T-helper 1 cell (primary cell): ENCODE measurements at places on chromosomes 16 and 17.

DNA sequence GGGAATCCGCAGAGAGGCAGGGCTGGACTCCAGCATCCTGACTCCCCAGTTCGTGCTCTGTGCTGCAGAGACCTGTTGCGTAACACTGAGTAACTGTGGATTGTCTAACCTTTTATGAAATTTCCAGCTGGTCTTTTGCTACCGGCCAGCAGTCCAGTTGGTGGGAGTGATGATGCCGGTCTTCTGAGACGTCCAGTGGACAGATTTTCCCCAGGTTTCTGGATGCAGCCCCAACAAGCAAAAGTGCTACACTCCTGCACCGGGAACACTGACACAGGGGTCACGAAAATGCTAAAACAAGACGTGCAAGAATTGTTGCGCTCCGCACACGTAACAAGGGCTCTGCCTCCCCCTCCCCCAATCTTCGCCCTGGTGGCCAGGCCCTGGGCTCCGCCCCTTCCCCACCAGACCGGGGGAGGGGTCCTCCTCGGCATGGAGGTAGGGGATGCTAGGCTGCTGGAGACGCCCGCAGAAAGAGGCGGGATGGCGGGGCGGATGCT lies 701 bp upstream of the MRC2 start:
- no peak for DNase-seq

DNA sequence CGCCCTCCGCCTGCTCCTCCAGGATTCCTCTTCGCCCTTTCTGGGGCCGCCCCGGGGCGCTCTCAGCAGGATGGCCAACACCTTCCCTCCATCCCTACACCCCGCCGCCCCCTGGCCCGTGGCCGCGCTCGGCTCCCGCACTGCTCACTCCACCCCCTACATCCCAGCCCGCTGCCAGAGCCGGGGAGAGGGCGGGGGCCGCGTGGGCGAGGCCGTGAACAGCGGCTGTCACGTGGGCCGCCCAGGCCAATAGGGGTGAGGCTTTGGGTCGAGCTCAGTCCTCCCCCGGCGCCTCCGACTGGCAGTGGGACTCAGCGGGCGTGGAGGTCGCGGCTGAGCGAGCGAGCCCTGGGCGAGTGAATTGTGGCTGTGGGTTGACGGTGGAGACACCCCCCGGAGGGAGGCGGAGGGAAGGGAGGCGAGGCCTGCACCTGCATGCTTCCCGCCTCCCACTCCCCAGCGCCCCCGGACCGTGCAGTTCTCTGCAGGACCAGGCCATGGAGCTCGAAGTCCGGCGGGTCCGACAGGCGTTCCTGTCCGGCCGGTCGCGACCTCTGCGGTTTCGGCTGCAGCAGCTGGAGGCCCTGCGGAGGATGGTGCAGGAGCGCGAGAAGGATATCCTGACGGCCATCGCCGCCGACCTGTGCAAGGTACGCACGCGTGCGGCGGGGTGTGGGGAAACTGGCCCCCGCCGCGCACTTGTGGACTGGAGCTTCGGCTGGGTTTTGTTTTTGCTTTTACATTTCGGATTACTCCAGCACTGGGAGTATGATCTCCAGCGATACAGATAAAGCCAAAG lies at the start of gene ALDH3A2:
TSS of gene ALDH3A2 (plus strand) at position 277 of the 799 bp plus-strand sequence. CDS start at position 498, 221 bp downstream.
- peak; percentile 91 for DNase-seq

GRCh38 chr16:72649254-72649944 lies 398.5 kb downstream of the ZFHX3 start:
- DNase-seq = no peak

DNA sequence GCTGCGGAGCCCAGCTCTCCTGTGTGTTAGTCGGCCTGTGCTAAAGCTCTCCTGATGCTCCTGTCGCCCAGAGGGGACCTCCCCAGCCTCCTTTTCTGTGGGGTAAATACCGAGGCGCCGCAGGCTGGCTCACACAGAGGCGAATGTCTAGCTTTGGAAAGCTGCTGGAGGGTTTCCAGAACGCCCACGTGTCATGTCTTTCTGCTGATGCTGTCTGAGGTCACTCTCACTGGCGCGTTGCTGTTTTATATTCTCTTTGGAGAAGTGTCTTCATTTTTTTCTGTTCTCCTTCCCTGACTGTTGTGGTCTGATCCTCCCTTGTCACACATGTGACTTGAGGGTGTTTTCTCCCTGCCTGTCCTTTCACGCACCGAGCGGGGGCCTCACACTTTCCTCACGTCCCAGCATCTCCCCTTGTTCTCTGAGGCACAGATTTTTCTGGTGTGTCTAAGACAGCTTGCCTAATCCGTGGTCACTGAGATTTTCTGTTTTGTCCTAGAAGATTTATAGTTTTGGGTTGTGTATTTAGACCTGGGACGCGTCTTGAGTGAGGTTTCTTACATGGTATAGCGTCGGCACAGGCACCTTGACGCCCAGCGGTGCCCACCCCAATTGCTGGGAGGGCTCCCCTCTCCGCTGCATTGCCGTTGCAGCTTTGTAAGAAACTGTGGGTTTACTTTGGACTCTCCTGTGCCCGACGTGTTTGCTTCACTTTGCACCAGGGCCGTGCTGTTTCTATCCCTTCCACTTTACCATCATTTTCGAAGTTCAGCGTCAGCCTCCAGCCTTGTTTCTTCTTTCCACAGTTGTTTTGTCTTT lies 92.1 kb upstream of the ZNF750 start:
- no peak for DNase-seq

GRCh38 chr16:49592546-49593423 lies 219.2 kb downstream of the C16orf78 start:
- no peak for DNase-seq

DNA sequence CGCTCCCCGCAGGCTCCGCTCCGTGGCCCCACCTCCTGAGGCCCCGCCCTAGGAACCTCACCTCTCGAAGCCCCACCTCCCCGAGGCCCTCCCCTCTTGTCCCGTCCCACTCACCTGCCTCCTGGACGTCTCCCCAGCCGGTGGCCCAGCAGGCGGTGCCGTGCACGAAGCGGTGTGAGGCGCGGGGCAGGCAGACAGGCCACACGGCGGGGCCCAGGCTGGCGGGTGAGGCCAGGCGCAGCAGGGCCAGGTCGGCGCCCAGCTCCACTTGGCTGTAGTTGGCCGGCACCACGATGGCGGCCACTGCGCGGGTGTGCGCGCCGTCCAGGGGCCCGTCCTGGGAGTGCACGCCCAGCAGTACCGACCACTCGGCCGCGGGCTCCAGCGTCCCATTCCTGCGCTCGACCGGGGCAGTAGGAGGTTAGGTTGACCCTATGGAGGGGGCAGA lies 1.6 kb downstream of the PRSS36 start:
- no peak for DNase-seq

DNA sequence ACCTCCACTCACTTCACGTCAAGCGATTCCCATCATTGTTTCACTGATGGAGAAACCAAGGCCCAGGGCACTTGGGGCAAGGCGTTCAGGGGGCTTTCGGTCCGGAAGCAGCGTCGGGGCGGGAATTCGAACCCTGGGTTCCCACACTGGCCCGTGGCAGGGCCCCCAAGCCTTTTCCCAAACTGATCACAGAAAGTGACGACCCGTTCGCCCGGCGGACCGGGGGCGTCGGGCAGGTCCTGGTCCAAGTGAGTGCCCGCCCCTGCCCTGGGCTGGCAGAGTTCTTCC lies 856 bp upstream of the MON1B start:
- DNase-seq = no peak

DNA sequence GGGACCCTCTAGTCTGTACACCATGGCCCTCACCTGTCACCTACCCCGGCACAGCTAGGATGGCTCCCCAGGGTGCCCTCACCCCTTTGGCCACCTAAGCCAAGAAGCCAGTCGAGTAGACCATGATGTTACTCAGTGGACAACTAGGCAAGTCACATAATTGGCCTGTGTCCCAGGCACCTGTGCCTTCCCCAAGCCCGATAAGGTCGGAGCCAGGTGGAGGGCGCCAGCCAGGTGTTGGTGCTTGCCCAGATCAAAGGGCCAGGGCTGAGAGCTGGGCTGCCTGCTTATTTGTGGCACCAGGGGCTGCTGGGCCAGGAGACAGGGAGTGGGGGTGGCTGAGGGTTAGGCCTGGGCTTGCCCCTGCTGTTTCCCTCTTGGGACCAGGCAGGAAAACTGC lies 16.8 kb downstream of the SPNS2 start:
- no peak for DNase-seq

- no peak for DNase-seq
These were observed 5.8 kb downstream of the P2RX5 start for GRCh38 chr17:3690094-3690715.
